ENCODE measurements at places on chromosomes 6 and 20.
A peak's percentile ranks its signal among the peaks of the same experiment; 100 is the strongest.

DNA sequence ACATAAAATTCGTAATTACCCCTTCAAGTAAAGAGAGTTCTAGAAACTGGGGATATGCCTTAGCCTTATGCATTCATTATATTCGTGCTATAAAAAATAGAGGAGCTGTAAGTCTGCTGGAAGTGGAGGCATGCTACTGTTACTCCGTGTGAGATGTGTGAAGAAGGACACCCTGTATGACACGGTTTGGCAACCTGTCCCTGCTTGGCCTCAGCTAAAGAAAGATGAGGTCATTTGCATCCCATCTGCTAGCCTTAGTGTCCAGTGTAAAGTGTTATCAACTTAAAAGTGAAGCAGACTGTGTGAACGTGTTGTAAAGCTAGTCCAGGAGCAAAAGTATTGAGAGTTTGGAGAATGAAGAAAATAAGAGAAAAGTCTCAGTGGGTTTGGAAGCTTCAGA, 135.1 kb upstream of the RAB32 start:
- no peak overlapping the region for H3K27ac ChIP-seq
- no peaks in the 10 kb centered on the region for H3K4me1 ChIP-seq
- H3K4me3 ChIP-seq: no peak overlapping the region
- no peak for DNase-seq
- H3K27me3 ChIP-seq: no peaks in the 10 kb centered on the region

GRCh38 chr20:4135385-4136077, 120.2 kb upstream of the RNF24 start:
- no peak overlapping the region for H3K27ac ChIP-seq
- H3K27me3 ChIP-seq: no peaks in the 10 kb centered on the region
- no peak for DNase-seq
- no peak overlapping the region for H3K4me3 ChIP-seq
- H3K4me1 ChIP-seq: 0 out of 2 replicates have a peak, but pooled peaks cover 2% of the 10 kb centered on the region

DNA sequence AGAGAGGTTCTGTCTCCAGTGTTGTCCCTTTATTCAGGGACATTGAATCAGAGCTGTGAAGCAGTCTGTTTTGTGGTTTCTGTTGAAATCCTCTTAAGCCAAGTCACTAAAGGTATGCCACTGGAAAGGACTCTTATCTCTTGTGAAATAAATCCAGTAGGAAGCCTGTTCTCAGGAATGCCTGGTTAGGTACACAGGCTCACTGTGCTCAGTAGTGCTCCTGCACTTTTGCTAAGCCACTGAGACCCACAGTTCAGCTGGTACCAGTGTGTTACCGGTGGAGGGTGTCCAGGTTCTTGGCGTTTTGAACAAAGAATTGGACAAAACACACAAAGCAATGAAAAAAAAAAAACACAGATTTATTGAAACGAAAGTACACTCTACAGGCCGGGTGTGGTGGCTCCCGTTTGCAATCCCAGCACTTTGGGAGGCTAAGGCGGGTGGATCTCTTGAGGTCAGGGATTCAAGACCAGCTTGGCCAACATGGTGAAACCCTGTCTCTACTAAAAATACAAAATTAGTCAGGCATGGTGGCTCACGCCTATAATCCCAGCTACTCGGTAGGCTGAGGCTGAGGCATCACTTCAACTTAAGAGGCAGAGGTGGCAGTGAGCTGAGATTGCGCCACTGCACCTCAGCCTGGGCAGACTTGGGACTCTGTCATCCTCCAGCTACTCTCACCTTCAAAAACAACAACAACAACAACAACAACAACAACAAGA, 186.1 kb downstream of the JARID2 start:
- H3K4me3 ChIP-seq: no peak overlapping the region
- no peaks in the 10 kb centered on the region for H3K36me3 ChIP-seq
- H3K27ac ChIP-seq: no peak overlapping the region
- H3K27me3 ChIP-seq: no peaks in the 10 kb centered on the region
- no peak for DNase-seq

GRCh38 chr6:170433163-170434116, 119.7 kb downstream of the PSMB1 start:
- DNase-seq: no peak
- no peaks in the 10 kb centered on the region for H3K36me3 ChIP-seq
- H3K27me3 ChIP-seq: no peaks in the 10 kb centered on the region
- peaks cover 3% of the 10 kb centered on the region for H3K4me1 ChIP-seq
- no peak overlapping the region for H3K4me3 ChIP-seq

DNA sequence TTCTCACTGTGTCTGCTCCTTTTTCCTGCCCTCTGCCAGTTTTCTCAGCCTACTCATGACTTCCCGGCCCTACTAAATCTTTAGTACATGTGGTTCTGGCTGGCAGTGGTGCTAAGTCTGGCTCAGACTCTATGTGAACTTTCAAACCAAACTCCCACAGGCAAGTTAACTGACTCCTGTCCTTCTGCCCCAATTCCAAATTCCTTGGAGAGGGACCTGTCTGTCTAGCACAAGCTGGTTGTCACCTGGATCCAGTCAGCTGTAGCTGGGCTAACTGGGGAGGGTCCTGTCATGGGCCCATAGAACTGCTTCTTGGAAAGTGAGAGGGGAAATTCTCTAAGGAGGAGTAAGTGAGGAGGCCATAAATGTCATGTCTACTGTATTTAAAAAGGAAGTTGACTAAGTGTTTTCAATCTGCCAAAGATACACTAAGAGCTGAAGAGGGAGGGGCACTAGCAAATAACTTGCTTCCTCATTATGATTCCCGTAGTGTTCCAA, 240.1 kb downstream of the KCNQ5 start:
- H3K36me3 ChIP-seq: no peaks in the 10 kb centered on the region
- no peak overlapping the region for H3K27ac ChIP-seq
- H3K4me3 ChIP-seq: no peak overlapping the region
- no peak for DNase-seq

GRCh38 chr20:51132279-51132678, 109.4 kb upstream of the KCNG1 start:
- no peaks in the 10 kb centered on the region for H3K4me1 ChIP-seq
- H3K4me3 ChIP-seq: no peak overlapping the region
- H3K36me3 ChIP-seq: no peaks in the 10 kb centered on the region
- H3K27me3 ChIP-seq: no peaks in the 10 kb centered on the region
- DNase-seq: no peak

GRCh38 chr6:141744194-141744925, 388.4 kb upstream of the GJE1 start:
- no peak for DNase-seq
- H3K27me3 ChIP-seq: no peaks in the 10 kb centered on the region
- no peak overlapping the region for H3K27ac ChIP-seq
- H3K36me3 ChIP-seq: no peaks in the 10 kb centered on the region

GRCh38 chr20:31811198-31811597, 8.0 kb upstream of the MYLK2 start:
- H3K27ac ChIP-seq: no peak overlapping the region
- no peaks in the 10 kb centered on the region for H3K27me3 ChIP-seq
- no peak for DNase-seq
- no peaks in the 10 kb centered on the region for H3K36me3 ChIP-seq
- no peak overlapping the region for H3K4me3 ChIP-seq

DNA sequence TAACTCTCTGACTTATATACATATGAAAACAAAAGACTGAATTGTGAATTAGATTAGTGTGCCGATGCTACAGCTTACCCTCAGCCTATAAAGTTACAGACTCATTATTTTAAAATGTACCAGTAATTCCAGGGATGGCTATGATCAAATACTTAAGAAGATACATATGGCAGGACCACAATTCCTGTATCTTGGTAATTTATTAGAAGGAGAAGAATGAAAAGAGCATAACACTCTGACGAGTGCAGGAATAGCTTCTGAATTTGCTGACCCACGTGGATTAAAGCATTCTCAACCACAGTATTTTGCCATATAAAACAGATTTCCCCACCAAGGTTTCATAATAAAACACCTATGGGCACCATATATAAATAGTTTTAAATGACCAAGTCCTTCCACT, 368.5 kb upstream of the RUNX2 start:
- H3K4me3 ChIP-seq: no peak overlapping the region
- H3K27me3 ChIP-seq: no peaks in the 10 kb centered on the region
- H3K36me3 ChIP-seq: no peaks in the 10 kb centered on the region
- no peak for DNase-seq

DNA sequence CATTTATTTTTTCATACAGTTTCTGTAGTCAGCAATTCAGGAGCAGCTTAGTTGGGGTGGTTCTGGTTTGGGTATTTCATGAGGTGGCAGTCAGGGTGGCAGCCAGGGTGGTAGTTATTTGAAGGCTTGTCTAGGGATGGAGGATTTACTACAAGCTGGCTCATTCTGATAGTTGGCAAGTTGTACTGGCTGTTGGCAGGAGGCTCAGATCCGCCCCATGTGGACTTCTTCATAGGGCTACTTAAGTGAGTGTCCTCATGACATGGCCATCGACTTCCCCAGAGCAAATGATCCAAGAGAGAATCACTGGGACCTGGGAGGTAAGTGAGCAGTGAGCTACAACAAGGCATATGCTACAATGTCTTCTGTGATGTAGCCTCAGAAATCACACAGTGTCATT, 22.4 kb upstream of the CDKAL1 start:
- H3K4me3 ChIP-seq: no peak overlapping the region
- no peak for DNase-seq
- H3K27ac ChIP-seq: no peak overlapping the region

DNA sequence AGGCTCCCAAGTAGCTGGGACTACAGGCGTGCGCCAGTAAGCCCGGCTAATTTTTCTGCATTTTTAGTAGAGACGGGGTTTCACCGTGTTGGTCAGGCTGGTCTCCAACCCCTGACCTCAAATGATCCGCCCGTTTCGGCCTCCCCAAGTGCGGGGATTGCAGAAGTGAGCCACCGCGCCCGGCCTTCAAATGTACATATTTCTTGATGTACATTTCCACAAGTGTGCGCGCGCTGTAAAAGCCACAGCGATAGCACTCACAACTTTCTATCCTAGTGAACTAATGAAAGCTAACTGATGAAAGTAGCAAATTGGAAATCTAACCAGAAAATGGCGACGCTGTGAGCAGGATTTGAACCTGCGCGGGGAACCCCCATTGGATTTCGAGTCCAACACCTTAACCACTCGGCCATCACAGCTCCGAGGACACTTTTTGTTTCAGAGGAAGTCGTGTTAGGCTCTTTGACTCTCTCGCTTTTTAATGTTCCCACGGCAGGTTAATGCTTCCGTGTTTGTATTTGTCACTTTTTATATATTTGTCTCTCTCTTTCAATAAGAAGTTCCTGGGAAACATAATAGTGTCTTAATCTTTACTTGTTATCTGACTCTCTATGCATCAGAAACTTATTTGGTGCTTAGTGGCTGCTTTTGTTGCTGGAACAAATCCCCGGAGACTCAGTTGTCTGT, 199.4 kb upstream of the ZNF184 start:
- H3K4me1 ChIP-seq: no peaks in the 10 kb centered on the region
- H3K27ac ChIP-seq: no peak overlapping the region
- peak overlapping the region; percentile 56 for H3K4me3 ChIP-seq
- no peaks in the 10 kb centered on the region for H3K36me3 ChIP-seq
- DNase-seq: no peak

DNA sequence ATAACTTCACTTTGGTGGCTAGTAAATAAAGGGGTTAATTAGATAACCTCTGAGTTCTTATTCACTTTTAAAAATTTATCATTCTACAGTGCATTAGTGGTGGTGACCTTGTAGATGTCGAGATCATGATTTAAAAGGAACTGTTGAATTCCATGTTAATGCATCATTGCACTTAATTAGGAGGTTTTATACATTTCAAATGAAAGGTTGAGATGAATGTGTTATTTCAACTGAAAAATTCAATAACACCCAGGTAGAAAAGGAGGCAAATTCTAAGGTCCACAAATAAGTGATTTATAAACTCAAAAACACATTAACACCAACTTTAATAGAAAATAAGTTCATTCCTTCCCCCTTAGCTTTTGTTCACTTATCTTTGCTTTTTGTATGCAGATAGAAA, 58.3 kb upstream of the TMEM170B start:
- H3K36me3 ChIP-seq: no peaks in the 10 kb centered on the region
- H3K4me3 ChIP-seq: no peak overlapping the region
- no peak for DNase-seq
- no peak overlapping the region for H3K27ac ChIP-seq
- no peaks in the 10 kb centered on the region for H3K27me3 ChIP-seq

DNA sequence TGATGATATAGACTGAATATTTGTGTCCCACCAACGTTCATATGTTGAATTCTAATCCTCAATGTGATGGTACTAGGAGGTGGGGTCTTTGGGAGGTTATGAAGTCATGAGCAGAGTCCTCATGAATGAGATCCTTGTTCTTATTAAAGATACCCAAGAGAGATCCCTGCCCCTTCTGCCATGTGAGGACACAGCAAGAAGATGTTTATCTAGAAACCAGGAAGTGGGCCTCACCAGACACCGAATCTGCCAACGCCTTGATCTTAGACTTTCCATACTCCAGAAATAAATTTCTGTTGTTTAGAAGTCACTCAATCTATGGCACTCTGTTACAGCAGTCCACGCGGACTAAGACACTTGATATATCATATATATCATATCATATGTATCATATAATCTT, 67.7 kb upstream of the GCM1 start:
- no peaks in the 10 kb centered on the region for H3K4me1 ChIP-seq
- H3K36me3 ChIP-seq: no peaks in the 10 kb centered on the region
- H3K4me3 ChIP-seq: no peak overlapping the region
- no peaks in the 10 kb centered on the region for H3K27me3 ChIP-seq
- H3K27ac ChIP-seq: no peak overlapping the region
- DNase-seq: no peak

GRCh38 chr20:51688600-51689244, 79.5 kb downstream of the ATP9A start:
- H3K27me3 ChIP-seq: no peaks in the 10 kb centered on the region
- H3K27ac ChIP-seq: no peak overlapping the region
- no peaks in the 10 kb centered on the region for H3K4me1 ChIP-seq
- DNase-seq: no peak
- H3K4me3 ChIP-seq: no peak overlapping the region

DNA sequence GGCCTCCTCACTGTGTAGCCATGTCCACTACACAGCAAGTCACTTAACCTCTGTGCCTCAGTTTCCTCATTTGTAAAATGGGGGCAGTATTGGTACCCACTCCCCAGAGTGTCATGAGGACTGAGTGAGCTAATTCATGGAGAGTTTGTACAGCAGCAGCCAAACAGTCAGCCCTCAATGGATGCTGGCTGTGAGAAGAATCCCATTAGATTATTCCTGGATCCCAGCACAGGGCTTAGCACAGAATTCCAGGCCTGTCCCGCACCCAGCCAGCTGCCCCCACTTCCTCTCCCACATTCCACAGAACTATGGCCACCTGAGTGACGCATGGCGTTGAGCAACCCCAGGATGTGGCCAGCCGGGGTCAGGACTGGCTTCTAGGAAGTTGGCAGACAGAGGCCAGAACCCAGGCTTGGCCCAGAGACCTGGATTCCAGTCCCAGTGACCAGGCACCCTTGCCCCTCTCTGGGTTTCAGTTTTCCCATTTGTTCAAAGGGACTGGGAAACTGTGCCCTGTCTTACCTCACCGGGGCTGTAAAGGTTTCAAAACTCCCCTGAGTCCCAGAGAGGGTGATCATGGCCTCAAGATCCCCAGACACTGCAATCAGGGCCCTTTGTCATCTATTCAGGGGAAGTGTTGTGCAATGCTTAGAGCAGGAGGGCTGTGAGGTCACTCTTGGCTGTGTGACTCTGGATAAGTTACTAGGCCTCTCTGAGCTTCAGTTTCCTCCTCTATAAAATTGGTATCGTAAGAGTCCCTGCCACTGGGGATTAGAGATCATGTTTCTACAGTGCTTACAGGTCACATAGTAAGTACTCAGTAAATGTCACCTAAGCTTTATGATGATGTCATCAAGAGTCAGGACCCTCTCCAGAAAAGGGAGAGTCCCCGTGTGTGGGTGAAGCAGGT, 3.0 kb upstream of the TGM2 start:
- no peak for DNase-seq
- no peaks in the 10 kb centered on the region for H3K36me3 ChIP-seq
- H3K4me1 ChIP-seq: no peaks in the 10 kb centered on the region
- no peak overlapping the region for H3K27ac ChIP-seq

- H3K36me3 ChIP-seq: no peaks in the 10 kb centered on the region
- H3K27me3 ChIP-seq: no peaks in the 10 kb centered on the region
- no peak overlapping the region for H3K4me3 ChIP-seq
Observed at GRCh38 chr6:159108426-159108985, 60.7 kb upstream of the FNDC1 start.

All from iPS DF 6.9 (cell line).